Activated T-helper 17 cell treated with anti-CD3 and anti-CD28 coated beads, Interleukin-2, amount 50 U/mL, for 72 hours (primary cell): ENCODE measurements at places on chromosomes 2 and 18.

DNA sequence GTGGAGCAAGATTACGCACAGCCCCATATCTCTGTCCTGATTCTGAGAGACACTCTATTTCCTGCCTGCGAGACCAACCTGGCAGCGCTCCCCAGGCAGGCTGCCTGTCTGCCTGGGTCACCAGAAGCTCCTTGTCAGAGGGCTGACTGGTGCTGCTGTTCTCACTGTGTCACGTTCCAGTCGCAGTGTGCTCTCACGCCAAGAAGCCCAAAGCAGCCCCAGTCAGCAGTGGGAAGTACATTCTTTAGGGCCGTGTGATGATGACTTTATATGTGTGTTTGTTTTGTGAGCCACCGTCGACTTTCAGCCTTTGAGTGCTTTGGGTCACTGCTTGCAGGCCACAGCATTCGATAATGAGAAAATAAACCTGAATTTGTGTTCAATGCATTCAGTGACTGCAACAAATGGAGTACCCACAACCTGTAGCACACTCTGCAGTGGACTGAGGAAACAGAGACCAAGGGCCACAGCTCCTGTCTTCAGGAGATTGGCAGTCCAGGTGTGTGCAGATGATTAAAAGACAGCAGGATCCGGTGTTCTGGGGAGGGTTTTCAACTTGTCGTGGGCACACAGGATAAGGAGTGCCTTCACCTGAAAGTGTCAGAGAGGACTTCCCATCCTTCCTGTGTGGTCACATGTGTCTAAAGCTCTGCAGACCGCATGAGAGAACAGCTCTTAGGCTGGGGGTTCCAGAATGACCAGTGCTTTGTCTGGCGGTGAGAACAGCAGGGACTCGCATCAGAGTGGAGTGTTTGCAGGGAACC, 4.8 kb downstream of the TNFRSF11A start:
- H3K4me3 ChIP-seq, result peak overlapping the region; percentile 49
- H3K27me3 ChIP-seq, result peaks cover 49% of the 10 kb centered on the region
- H3K4me1 ChIP-seq, result peaks cover 30% of the 10 kb centered on the region
- peaks cover 14% of the 10 kb centered on the region for H3K36me3 ChIP-seq

DNA sequence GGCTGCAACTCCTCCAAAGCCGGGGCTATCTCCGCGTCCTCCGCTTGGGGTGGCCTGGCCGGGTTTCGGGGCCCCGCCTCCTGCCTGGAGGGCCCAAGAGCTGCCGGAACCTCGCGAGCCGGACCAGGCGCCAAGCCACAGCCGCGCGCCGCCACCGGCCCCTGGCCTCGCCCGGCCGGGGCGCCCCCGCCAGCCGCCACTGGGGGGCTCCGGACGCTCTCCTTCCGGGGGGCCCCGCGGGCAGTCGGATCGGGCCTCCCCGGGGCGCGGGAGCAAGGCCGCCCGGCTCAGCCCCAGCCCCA, 17.4 kb upstream of the HAAO start:
- peaks cover 4% of the 10 kb centered on the region for H3K27me3 ChIP-seq
- peaks cover 11% of the 10 kb centered on the region for H3K4me1 ChIP-seq
- H3K4me3 ChIP-seq, result peak overlapping the region; percentile 64
- peaks cover 13% of the 10 kb centered on the region for H3K36me3 ChIP-seq

DNA sequence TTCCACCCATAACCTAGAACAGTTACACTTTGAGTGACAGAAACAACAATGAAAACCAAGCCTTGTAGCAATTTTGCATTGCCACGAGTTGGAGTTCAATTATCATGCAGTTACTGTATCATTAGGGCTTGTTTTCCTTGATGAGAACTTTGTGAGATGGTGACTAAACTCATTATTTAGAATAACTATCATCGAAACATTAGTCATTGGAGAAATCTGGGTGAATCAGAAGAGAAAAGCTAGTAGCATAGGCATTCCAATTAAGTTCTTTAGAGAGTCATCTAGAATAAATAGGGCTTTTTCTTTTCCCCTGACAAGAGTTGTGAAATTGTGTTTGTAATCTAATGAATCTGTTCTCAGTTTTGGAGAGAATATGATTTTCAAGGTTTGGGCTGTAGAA, 122.8 kb upstream of the DOCK10 start:
- H3K36me3 ChIP-seq, result no peaks in the 10 kb centered on the region
- H3K27ac ChIP-seq, result no peak overlapping the region
- H3K27me3 ChIP-seq, result peaks cover 7% of the 10 kb centered on the region

GRCh38 chr2:140770645-140771044, 1360.2 kb downstream of the LRP1B start:
- H3K4me1 ChIP-seq, result no peaks in the 10 kb centered on the region
- no peak overlapping the region for H3K27ac ChIP-seq
- no peaks in the 10 kb centered on the region for H3K27me3 ChIP-seq
- H3K4me3 ChIP-seq, result no peak overlapping the region
- no peaks in the 10 kb centered on the region for H3K36me3 ChIP-seq
- no peak for ATAC-seq

DNA sequence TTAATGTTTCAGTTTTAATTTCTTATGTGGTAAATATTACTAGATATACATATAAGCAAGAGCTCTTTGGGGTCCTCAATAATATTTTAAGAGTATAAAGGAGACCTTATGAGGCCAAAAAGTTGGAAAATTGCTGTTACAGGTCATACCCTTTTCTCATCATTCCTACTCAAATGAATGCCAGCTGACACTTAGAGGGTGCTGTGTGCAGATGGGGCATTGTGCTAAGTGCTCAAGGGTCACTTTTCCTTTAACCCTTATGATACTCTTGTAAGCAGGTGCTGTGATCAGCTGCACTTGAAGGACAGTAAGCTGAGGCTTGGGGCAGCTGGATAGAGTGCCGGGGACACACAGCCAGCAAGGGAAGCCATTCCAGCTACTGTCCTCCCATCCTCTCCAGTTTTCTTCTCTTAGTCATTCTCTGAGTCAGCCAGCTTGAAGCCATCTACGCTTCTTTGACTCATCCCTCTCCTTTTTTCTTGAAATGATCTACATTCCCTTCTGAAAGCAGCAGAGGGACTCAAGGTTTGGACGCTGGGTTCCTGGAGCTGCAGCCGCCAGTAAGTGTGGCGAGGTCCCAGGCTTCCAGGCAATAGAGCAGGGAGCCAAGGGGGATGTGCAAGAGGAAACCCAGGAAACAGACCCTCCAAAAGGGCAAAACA, 42.0 kb upstream of the CREB1 start:
- no peaks in the 10 kb centered on the region for H3K36me3 ChIP-seq
- H3K4me3 ChIP-seq, result no peak overlapping the region
- H3K4me1 ChIP-seq, result no peaks in the 10 kb centered on the region
- no peaks in the 10 kb centered on the region for H3K27me3 ChIP-seq

DNA sequence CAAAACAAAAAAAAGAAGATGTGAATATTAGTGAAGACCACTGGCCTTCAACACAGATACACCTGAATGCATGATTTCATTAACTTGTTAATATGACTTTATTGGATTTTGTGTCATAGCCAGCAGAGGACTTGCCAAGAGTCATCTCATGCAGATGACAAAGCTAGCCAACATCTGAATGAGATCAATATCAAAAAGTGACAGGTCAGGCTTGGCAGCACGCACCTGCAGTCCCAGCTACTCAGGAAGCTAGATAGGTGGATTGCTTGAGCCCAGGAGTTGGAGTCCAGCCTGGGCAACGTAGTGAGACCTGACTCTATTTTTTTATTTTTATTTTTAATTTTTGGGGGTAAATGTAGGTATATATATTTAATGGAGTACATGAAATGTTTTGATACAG, 54.5 kb upstream of the TGIF1 start:
- H3K27ac ChIP-seq, result no peak overlapping the region
- H3K36me3 ChIP-seq, result no peaks in the 10 kb centered on the region
- peaks cover 5% of the 10 kb centered on the region for H3K27me3 ChIP-seq
- ATAC-seq, result no peak

GRCh38 chr2:75521225-75521872, 39.4 kb downstream of the EVA1A start:
- peaks cover 24% of the 10 kb centered on the region for H3K27me3 ChIP-seq
- no peaks in the 10 kb centered on the region for H3K4me1 ChIP-seq
- H3K27ac ChIP-seq, result no peak overlapping the region

GRCh38 chr2:132623096-132623839, 46.7 kb downstream of the LYPD1 start:
- no peak overlapping the region for H3K27ac ChIP-seq
- no peaks in the 10 kb centered on the region for H3K36me3 ChIP-seq
- no peaks in the 10 kb centered on the region for H3K27me3 ChIP-seq
- H3K4me1 ChIP-seq, result no peaks in the 10 kb centered on the region

- no peak overlapping the region for H3K27ac ChIP-seq
- no peak overlapping the region for H3K4me3 ChIP-seq
- H3K4me1 ChIP-seq, result no peaks in the 10 kb centered on the region
- no peaks in the 10 kb centered on the region for H3K27me3 ChIP-seq
- no peaks in the 10 kb centered on the region for H3K36me3 ChIP-seq
- ATAC-seq, result no peak
Observed at GRCh38 chr2:73035899-73036711, 35.4 kb downstream of the SFXN5 start.

GRCh38 chr2:200616193-200616592, 30.4 kb downstream of the AOX1 start:
- no peaks in the 10 kb centered on the region for H3K36me3 ChIP-seq
- no peak overlapping the region for H3K27ac ChIP-seq
- H3K4me1 ChIP-seq, result peaks cover 10% of the 10 kb centered on the region

DNA sequence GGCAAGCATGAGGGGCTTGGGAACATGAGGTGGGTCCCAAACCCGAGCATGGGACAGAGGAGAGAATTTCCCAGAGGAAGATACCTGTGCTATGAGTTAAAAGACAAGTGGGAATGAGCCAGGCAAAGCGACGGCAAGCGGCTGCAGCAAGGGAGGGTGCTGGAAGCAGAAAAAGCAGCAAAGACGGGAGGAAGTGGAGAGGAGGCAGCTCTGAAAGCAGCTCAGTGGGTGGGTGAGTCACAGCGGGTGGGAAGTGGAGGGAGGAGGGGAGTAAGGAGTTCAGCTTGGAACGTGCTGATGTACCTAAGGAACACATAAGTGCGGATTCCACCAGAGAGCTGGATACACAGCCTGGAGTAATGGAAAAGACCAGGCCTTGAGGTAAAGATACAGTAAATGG, 41.4 kb downstream of the THUMPD2 start:
- no peak for ATAC-seq
- no peaks in the 10 kb centered on the region for H3K27me3 ChIP-seq
- H3K4me3 ChIP-seq, result no peak overlapping the region

DNA sequence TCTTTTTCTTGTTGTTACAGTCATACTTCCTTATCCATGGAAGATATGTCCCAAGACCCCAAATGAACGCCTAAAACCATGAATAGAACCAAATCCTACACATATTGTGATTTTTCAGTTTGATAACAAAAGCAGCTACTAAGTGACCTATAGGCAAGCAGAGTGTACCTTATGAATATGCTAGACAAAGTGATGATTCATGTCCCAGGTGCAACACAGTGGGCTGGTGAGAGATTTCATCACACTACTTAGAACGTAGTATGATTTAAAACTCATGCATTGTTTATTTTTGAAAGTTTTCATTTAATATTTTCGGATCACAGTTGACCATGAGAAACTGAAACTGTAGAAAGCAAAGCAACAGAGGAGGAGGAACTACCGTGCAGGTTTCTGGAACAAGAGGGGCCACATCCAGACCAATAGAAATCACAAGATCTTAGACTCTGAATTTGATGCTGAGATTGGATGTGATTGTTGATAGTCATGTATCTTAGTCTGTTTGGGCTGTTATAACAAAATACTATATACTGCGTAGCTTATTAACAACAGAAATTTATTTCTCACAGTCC, 470.8 kb upstream of the VRK2 start:
- no peak overlapping the region for H3K4me3 ChIP-seq
- H3K27me3 ChIP-seq, result no peaks in the 10 kb centered on the region
- ATAC-seq, result no peak

GRCh38 chr2:239188536-239188935, 212.3 kb downstream of the HDAC4 start:
- no peak overlapping the region for H3K27ac ChIP-seq
- H3K4me3 ChIP-seq, result no peak overlapping the region
- peaks cover 4% of the 10 kb centered on the region for H3K4me1 ChIP-seq

GRCh38 chr18:50722311-50722710, 97.5 kb downstream of the MRO start:
- ATAC-seq, result peak; percentile 23
- H3K36me3 ChIP-seq, result no peaks in the 10 kb centered on the region
- no peak overlapping the region for H3K4me3 ChIP-seq
- H3K4me1 ChIP-seq, result no peaks in the 10 kb centered on the region
- H3K27me3 ChIP-seq, result peaks cover 3% of the 10 kb centered on the region

DNA sequence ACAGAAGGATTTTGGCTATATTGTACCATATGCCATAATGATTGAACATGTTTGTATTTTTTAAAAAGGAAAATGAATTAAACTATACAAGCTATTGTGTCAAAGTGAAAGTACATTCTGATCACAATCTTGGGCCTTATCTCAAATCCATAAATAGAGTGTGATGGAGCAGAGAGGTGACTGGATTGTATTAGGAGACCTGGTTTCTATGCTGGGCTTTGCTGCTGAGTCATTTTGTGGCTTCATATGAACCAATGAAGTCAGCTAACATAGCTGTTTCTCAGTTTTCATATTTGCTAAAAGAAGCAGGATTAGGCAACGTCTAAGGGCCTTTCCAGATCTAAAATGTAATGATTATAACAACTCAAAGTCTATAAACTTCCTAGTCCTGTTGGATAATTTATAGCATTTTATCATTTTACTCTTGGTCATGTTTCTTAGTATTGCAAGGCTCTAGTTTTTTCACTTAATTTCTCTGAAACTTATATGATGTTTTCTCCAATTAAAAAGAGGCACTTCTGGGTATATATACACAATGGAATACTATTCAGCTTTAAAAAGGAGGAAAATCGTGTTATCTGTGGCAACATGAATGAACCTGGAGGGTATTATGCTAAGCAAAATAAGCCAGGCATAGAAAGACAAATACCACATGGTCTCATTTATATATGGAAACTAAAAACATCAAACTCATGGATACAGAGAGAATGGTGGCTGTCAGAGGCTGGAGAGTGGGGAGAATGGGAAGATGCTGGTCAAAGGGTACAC, 112.3 kb downstream of the MEP1B start:
- no peak overlapping the region for H3K27ac ChIP-seq
- ATAC-seq, result peak; percentile 74
- H3K27me3 ChIP-seq, result peaks cover 16% of the 10 kb centered on the region

DNA sequence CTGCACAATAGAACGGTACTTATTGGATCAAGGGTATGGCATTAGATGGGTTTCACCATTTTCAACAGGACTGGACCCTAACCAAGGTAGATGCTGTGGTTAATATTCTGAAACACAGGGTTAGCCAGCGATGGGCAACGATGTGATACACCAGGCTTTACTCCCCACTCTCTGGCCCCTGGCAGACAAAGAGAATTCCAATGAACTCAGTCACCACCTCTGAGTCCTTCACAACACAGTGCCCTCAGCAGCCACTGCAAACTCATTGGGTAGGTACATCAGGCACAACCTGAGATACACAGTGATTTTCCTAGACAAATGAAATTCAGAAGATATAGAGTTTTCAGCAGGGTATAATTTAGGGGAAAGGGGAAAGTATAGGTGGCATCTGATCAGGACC, 634.5 kb downstream of the ZEB2 start:
- no peak overlapping the region for H3K4me3 ChIP-seq
- H3K36me3 ChIP-seq, result no peaks in the 10 kb centered on the region
- no peak for ATAC-seq
